SIG-M5 (cell line): ENCODE measurements at places on chromosomes 6 and 20.

DNA sequence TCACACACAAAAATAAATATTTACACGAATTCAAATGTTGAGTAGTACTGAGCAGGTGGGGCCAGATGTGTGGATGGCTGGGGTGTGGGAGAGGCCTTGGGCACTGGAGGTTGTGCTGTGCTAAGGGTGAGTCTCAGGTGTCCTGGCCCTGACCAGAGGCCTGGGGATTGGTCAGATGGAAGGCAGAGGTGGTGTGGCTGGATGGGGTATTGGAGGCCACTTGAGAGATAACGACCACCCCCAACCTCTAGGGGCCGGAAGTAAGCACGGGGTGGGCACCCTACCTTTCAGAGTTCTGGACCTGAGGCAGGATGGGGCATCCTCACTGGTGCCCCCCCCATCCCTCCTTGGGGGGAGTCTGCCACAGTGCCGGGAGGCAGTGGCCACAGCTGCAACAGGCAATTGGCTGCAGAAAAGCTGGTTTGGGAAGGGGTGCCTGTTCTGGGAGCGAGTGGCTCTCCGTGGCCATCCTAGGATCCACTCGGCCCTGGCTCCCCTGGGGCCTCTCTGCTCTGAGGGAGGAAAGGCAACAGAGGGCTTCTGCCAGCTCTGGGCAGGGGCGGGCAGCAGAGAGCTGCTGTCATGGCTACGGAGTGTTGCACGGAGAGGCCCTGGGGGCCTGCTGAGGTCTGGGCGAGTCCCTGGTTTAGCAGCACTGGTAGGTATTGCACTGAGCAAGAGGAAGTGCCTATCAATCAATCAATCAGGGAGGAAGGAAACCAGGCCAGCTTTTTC, 87.6 kb downstream of the ASXL1 start:
- DNase-seq = no peak

- no peak for DNase-seq
These were observed 6.7 kb downstream of the C20orf203 start for GRCh38 chr20:32667027-32667426.

- DNase-seq = no peak
These were observed 176.8 kb downstream of the TASP1 start for GRCh38 chr20:13461849-13462458.

- DNase-seq = no peak
These were observed 7.7 kb downstream of the RALY start for GRCh38 chr20:34001378-34001777.

GRCh38 chr20:57613481-57613921, 6.7 kb downstream of the ZBP1 start:
- DNase-seq = no peak

GRCh38 chr20:50675671-50676376, 15.5 kb downstream of the RIPOR3 start:
- DNase-seq = no peak

GRCh38 chr6:162653808-162654207, 73.8 kb downstream of the PRKN start:
- DNase-seq = no peak
